ENCODE measurements at places on chromosomes 11 and 22.

GRCh38 chr11:1157645-1158591 is at the start of gene MUC5AC:
Gene MUC5AC, plus strand, starts transcription at chr11:1157953. Its CDS starts 47 bp downstream, at chr11:1158000.
- DNase-seq = no peak

DNA sequence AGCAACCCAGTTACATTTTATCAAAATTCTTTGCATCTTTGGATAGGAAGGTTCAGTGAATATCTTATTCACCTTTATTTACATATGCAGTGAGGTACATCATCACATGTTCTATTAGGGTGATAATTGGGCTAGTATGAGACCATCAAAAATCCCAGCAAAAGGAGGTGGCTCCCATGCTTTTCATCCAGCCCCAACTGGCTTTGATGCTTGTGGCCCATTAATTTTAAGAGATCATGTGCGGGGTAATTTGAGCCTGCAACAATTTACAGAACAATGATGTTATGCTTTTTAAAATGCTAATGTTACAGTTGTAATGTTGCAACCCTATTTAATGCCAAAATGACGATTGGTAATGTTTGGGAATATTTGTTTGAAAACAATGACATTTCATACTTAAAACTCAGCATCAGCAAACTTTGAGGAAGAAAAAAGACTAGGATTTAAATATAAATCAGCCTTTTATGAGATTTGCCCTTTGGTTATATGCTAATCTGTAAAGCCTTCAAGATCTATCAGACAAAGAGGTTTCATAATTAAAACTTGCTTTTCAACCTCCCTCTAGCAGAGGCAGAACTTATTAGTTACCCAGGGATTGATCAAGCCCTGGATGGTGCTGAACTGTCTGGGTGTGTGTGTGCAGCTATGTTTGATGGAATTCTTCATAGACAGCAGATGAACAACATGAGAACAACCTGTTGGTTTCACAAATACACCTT is 183.5 kb upstream of the SORL1-AS1 start:
- DNase-seq = no peak

DNA sequence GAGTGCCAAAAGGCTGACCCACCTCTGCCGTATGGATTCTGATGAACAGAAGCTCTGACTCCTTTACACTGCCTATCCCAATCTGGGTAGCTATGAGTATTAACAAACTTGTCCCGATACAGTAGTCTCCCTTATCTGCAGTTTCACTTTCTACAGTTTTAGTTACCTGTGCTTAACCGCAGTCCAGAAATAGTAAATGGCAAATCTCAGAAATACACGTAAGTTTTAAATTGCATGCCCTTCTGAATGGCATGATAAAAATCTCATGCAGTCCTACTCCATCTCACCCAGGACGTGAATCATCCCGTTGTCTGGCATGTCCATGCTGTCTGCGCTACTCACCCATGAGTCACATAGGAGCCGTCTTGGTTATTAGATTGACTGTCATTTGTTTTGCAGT is 68.8 kb downstream of the SNX19 start:
- DNase-seq = peak; percentile 69

DNA sequence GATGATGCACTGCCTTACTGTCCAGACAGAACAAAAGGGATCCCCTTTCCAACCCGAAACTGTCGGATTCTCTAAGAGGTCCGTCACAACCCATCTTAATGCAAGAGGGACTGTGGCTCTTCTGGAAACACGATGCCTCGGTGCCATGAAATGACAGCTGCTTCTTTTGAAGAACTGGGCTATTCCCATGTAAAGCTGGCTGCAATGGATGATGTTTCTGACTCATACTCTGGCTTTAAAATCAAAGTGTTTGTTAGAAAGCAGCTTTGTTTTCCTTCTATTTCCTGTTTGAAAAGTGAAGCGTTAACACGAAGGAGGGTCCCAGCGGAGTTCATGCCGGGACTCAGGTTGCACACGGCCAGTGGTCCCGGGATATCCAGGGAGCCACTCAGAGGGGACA is 3.1 kb downstream of the TP53AIP1 start:
- no peak for DNase-seq

- DNase-seq = no peak
Observed at GRCh38 chr11:2432628-2433071, 11.7 kb downstream of the TRPM5 start.

- no peak for DNase-seq
Observed at GRCh38 chr22:48629631-48630432, 1197.8 kb downstream of the BRD1 start.

DNA sequence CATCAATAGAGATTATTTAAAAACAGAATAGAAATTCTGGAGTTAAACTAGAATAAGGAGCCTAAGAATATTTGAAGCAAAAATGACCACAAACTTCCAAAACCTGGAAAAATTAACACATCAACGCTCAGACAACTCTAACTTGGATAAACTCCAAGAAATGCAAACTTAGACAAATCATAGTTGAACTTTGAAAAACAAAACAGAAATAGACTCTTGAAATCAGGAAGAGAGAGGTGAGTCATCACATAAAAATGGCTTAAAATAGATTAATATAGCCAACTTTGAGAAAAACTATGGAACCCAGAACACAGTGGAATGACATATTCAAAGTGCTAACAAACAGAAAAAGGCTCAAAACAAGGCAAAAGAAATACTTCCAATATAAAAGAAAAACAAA is 974.2 kb downstream of the JRKL start:
- peak; percentile 60 for DNase-seq

DNA sequence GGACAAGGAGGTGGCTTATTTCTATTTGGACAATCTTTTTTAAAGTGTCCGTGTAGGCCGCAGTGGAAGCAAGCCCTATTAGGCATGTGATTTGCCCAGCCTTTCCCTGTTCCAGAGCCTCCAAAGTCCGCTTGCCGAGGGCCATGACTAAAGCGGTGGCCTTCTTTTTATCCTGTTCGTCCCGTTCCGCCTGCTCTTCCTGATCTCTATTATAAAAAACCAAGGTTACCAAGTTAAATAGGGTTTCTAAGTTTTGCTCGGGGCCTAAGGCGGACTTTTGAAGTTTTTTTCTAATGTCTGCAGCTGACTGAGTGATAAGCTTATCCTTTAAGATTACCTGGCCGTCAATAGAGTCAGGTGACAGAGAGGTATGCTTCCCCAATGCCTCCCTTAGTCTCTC is 21.6 kb upstream of the MUC15 start:
- DNase-seq = no peak
